ENCODE measurements at places on chromosomes 4 and X. TPM values are rescaled to one million over a fixed set of nuclear protein-coding genes. Genes with fewer than 3 reads are reported as not detected.

Gene TXK
- 0.48 TPM for total RNA-seq

Gene CHRDL1
- 6.3 TPM for total RNA-seq

Gene EGF
- 0.48 TPM for total RNA-seq

Gene PSAPL1
- under 0.01 TPM for total RNA-seq

Gene LRRC66
- under 0.01 TPM for total RNA-seq

Gene NEXMIF
- total RNA-seq = not detected

Gene MAGIX
- total RNA-seq = 3.0 TPM

Gene GJB1
- total RNA-seq = not detected

Gene RS1
- total RNA-seq = not detected

Gene SLC25A4
- total RNA-seq = 18.3 TPM

Gene SLC39A8
- total RNA-seq = 9.0 TPM

Gene FSTL5
- not detected for total RNA-seq

Gene MORC4
- total RNA-seq = 25.5 TPM

Gene TBC1D19
- total RNA-seq = 20.2 TPM

Gene UGT2B7
- 27.7 TPM for total RNA-seq

Gene FAM53A
- total RNA-seq = 3.6 TPM

Gene ZNF718
- total RNA-seq = 4.6 TPM

Gene PABPC1L2B
- not detected for total RNA-seq

Gene TECRL
- total RNA-seq = not detected

Gene RRAGB
- total RNA-seq = 22.8 TPM

Gene LDOC1
- 0.72 TPM for total RNA-seq

Gene PCDH7
- 19.3 TPM for total RNA-seq

Gene XAGE2
- total RNA-seq = not detected

Gene IL13RA2
- total RNA-seq = 7.5 TPM

Gene GUCY1B1
- total RNA-seq = 1.4 TPM

Gene CSAG2
- total RNA-seq = not detected

Gene DACH2
- total RNA-seq = 0.21 TPM

Gene KLHL4
- 0.21 TPM for total RNA-seq

Gene TMEM31
- total RNA-seq = not detected

Gene GAGE1
- total RNA-seq = not detected

Gene NALF2
- total RNA-seq = 0.48 TPM

Gene UCP1
- under 0.01 TPM for total RNA-seq

Gene SCML2
- 0.21 TPM for total RNA-seq

Gene SPANXD
- not detected for total RNA-seq

Gene IGSF1
- not detected for total RNA-seq

Gene HTR2C
- total RNA-seq = not detected

Gene CT55
- total RNA-seq = not detected

Gene CCDC149
- 2.7 TPM for total RNA-seq

Gene SLC7A11
- 98.0 TPM for total RNA-seq

Gene CNGA1
- 1.9 TPM for total RNA-seq

Gene SCD5
- 3.8 TPM for total RNA-seq

Gene RHOH
- under 0.01 TPM for total RNA-seq

Gene PRDM8
- 0.48 TPM for total RNA-seq

Gene STK32B
- 1.9 TPM for total RNA-seq

Gene POU3F4
- total RNA-seq = not detected

Gene TCEAL5
- total RNA-seq = not detected

Gene MAGEE1
- 0.72 TPM for total RNA-seq

Gene SHROOM2
- 4.6 TPM for total RNA-seq

Gene MAGEC1
- total RNA-seq = not detected

Gene GLRA3
- under 0.01 TPM for total RNA-seq

Gene TRIM61
- total RNA-seq = under 0.01 TPM

Gene CT83
- 1.1 TPM for total RNA-seq

Gene TNMD
- total RNA-seq = not detected

Gene ADH7
- 3.9 TPM for total RNA-seq

Gene COL25A1
- 0.24 TPM for total RNA-seq

Gene STS
- total RNA-seq = 0.64 TPM

Gene CCDC158
- 0.24 TPM for total RNA-seq
